ENCODE measurements at places on chromosomes 11 and 22.

DNA sequence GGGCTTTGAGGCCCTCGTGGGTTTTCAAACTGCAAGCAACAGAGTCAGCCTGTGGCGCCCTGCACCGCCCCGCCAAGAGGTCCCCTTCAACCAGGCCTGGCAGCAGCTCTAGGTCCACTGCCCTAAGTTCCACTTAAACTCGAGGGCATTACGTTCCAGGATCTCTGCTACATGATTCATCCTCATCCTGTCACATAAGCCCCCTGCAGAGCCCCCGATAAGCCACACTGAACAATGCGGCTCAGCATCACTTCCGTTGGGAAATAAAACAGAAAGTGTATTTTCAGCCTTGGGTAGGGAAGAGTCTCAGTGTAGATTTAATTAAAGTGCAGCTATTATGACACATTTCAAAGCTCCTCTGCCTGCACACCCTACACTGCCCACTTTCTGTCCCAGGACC, 24.6 kb downstream of the SULT4A1 start:
- DNase-seq: no peak

GRCh38 chr22:35065796-35066218, at the start of gene ISX:
TSS of gene ISX (plus strand) at chr22:35066158. CDS start at chr22:35067088, 930 bp downstream.
- no peak for DNase-seq

- no peak for DNase-seq
These were observed 118.0 kb downstream of the FEZ1 start for GRCh38 chr11:125378083-125378482.

DNA sequence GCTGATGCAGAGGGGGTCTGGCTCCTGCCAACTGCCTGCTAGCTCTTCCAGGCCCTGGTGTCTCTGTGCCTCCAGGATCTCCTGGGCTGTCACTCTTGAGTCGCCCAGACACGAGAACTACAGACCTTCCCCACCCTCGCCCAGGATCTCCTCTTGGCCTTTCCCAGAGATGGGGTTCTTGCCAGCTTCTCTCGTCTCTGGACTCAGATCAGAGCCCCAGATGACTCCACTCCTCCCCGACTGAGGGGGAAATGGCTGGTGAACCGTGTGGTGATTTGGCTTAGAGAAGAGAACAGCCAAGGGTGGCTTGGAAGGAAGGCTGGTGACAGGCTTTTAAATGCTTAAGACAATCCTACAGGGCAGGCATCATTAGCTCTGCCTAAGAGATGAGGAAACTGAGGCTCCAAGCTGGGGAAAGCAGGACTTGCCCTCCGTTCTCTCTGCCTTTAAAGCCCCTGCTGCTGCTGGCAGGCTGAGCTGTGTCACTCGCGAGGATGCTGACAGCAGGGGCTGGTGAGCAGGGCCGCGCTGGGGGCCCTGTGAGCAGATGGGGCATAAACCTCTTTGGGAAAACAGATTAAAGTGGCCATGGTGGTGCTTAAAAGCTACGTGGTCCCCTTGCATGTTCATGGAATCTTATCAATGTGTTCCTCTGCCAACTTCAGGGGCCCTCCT, 90.3 kb upstream of the THY1 start:
- no peak for DNase-seq

DNA sequence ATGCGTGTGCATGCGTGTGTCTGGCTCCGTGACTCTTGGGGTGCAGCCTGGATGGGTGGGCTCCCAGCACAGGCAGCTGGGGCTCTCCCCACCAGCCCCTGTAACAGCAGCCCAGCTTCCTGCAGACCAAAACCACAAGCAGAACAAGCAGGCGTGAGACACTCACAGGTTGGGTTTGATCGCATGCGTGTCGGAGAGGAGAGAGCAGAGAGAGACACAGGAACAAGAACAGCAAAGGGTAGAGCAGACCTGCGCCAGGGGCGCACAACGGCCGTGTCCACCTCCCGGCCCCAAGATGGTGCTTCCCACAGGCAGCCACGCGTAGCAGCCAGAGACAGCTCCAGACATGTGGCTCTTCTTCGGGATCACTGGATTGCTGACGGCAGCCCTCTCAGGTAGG, at the start of gene CD6:
Gene CD6 (plus strand): TSS at position 161 of the 400 bp plus-strand sequence. CDS start 186 bp downstream, at position 347.
- no peak for DNase-seq

- DNase-seq: no peak
These were observed 91.5 kb upstream of the YWHAH start for GRCh38 chr22:31852691-31853421.

GRCh38 chr11:60130496-60130895, 42.0 kb downstream of the MS4A2 start:
- DNase-seq: no peak

- no peak for DNase-seq
These were observed 38.1 kb upstream of the MUC5AC start for GRCh38 chr11:1119604-1120146.

DNA sequence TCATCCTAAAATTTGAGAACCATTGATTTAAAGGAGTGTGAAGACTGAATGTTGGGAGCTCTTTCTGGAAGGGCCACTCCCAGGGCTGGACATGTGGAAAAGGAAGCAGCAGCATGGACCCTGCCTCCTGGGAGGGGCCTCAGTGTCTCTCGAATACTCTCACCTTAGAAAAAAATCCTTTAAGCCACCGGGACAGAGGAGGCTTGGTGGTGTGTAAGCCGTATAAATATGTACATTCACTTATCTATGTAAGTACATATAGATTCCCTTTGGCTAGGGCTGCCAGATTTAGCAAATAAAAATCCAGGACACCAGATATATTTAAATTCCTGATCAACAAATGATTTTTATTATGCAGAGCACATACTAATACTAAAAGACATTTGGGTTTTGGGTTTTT, 17.6 kb downstream of the NTM start:
- no peak for DNase-seq

- DNase-seq: no peak
These were observed 37.4 kb downstream of the COMMD9 start for GRCh38 chr11:36251823-36252222.

DNA sequence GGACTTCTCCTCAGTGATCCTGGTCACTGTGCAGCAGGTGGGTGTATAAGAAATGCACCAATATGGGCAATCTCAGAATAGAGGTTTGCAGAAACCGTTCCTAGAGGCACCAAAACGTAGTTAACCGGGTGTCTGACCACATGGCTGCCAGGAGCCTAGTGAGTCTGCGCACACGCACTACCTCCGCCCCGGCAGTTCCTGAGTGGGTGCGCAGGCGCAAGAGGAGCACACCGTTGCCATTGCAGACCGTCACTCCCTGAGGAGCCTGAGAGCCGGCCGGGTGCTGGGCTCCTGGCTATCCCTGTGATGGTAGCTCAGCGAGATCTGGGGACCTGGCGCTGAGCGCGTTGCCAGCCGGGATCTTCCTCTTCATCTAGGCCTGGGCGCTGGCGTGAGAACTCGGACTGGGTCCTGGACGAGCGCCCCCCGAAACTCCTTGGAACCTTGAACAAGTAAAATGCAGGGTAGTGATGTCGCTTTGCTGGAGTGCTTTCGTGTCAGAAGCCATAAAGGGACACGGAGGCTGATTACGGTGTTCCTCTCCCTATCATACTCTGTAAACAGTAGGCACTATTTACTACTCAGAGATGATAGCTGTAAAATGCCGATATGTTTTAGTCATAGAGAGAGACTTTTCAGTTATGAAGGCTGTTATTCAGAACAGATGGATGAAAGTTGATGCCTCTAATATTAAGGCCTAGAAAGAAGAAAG, at the start of gene MS4A13:
Gene MS4A13 (plus strand): TSS at position 249 of the 712 bp plus-strand sequence. CDS start 2,692 bp downstream, outside the sequence.
- DNase-seq: no peak

DNA sequence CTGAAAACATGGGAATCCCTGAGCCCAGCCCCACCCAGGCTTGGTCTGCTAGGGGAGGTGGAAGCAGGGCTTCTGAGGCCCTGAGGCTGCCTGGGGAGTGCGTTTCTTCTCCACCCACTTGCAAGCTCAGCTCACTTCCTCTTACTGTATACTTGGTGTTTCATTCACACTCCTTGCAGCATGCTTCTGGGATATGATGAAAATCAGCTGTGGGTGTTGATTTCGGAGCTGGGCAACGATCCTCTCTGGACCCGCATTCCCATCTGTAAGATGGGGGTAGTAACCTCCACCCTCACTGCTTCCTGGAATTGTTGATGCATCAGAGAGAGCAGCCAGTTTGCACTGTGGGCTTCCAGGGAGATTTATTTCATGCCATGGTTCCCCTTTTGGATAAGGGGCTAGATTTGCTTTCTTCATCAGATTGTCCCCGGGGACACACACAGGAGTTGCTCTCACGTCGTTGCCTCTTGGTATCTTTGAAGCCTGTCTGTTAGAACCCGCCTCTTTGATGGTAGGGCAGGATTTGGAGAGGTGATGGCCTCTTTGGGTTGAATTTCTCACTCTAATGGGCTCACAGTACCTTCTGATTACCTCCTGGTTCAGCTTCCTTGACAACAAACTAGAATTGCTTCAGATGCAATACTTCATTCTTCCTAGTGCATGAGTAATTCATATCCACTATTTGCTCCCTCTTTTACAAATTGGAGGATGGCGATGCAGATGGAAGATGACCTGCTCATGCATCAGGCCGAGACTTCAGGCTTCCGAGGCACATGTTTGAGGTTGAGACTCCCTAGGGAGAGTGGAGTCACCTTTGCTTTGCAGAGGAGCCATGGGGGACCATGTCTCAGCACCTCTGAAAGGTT, 40.4 kb downstream of the BCR start:
- no peak for DNase-seq

DNA sequence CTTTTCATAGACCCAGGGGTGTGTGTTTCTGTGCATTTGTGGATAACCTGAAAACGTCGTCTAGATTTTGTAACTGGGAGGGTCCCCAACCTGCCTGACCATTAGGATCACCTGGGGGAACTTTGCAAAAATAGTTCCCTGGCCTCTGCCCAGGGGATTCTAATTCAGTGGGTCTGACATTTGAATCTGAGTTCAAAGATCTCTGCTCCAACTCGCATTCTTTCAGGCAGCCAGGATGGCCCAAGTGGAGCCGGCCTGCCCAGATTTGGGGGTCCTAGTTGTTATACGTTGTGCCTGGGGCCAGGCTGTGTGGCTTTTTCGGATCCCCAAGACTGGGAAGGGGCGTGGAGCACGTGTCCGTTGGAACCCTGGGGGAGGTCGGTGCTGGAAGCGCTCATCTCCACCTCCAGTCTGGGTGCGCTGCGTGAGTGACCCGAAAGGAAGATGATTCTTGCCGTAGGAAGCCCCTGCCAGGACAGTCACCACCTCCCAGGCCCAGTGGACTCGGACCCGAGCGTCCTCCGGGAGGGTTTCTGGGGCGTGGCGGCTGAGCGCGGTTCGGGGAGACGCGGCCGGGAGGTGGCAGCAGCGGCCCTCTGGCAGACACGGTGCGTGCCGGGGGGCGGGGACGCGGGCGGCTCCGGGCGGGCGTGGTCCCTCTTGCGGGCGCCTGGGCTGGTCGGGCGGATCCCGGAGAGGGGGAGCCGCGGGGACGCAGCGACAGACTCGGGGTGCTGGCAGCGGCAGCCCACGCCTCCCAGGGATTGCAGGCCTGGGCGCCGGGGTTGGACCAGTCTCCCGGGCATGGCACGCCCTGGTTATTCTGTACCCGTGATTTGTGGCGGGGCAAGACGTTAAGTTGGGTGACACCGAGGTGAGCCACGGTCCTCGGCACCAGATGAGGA, 29.2 kb upstream of the PLET1 start:
- no peak for DNase-seq

DNA sequence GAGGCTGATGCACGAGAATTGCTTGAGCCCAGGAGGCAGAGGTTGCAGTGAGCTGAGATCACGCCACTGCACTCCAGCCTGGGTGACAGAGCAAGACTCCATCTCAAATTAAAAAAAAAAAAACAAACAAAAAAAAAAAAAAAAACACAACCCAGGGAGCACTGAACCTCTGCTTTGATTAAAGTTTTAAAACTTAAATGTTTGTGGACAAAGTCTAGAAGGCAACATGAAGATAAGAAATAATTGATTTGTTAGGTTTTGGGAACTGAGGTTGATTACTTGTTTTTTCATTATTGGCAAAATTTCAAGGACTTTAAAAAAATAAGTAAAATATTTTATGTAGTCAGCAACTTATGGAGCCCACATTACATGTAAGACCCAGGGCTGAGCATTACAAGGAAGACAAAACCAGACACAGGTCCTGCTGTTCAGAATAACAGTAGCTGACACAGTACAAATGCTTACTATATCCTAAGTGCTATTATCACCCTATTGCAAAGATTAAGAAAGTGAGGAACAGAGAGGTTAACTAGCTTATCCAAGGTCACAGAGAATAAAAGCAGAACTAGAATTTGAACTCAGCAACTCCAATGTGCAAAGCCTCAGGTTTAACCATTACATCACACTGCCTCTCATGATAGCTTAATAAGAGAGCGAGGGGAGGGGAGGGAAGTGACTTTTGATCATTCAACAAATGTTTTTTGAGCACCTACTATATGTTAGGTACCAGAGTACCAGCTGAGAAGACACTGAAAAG, 2.3 kb upstream of the CRY2 start:
- DNase-seq: no peak

GRCh38 chr11:46338988-46339666, 8.1 kb upstream of the DGKZ start:
- DNase-seq: peak; percentile 92

All from NCI-H2081 treated with DMSO at 0.1 percent for 48 hours (cell line).